ENCODE measurements at places on chromosomes 7 and 10.
A peak's percentile ranks its signal among the peaks of the same experiment; 100 is the strongest.

- no peaks in the 10 kb centered on the region for H3K27me3 ChIP-seq
- no peak for DNase-seq
- no peaks in the 10 kb centered on the region for H3K36me3 ChIP-seq
- no peak overlapping the region for H3K27ac ChIP-seq
- no peak overlapping the region for H3K4me3 ChIP-seq
These were observed 164.0 kb downstream of the NPSR1 start for GRCh38 chr7:34821932-34822558.

DNA sequence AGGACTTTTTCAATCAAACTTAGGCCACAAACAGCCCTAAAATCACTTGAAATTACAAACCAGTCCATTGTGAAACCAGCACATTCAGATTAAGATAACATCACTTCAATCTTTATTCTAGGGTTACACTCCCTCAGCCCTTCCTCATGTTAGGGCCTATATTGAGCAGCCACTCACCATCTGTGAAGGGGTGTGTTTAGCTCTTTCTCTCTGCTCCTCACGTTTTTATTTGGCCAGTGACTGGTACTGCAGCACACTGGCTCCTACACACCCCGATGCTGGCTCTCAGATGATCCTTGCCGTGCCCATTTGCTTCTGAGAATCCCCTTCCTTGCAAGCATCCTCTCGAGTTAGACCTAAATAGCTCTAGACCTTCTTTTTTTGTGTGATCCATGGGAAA, 604.5 kb downstream of the INHBA start:
- no peaks in the 10 kb centered on the region for H3K27me3 ChIP-seq
- H3K4me1 ChIP-seq, result no peaks in the 10 kb centered on the region
- H3K27ac ChIP-seq, result no peak overlapping the region

- H3K4me1 ChIP-seq, result no peaks in the 10 kb centered on the region
- H3K27me3 ChIP-seq, result no peaks in the 10 kb centered on the region
- H3K36me3 ChIP-seq, result peaks cover 8% of the 10 kb centered on the region
- no peak overlapping the region for H3K27ac ChIP-seq
- H3K4me3 ChIP-seq, result no peak overlapping the region
These were observed 144.1 kb downstream of the DLG5 start for GRCh38 chr10:77782328-77783061.

GRCh38 chr7:19009936-19010280, 107.5 kb downstream of the TWIST1 start:
- DNase-seq, result no peak
- H3K27ac ChIP-seq, result no peak overlapping the region
- H3K4me1 ChIP-seq, result peaks cover 2% of the 10 kb centered on the region
- H3K36me3 ChIP-seq, result no peaks in the 10 kb centered on the region
- peak overlapping the region; percentile 39 for H3K4me3 ChIP-seq
- H3K27me3 ChIP-seq, result no peaks in the 10 kb centered on the region

DNA sequence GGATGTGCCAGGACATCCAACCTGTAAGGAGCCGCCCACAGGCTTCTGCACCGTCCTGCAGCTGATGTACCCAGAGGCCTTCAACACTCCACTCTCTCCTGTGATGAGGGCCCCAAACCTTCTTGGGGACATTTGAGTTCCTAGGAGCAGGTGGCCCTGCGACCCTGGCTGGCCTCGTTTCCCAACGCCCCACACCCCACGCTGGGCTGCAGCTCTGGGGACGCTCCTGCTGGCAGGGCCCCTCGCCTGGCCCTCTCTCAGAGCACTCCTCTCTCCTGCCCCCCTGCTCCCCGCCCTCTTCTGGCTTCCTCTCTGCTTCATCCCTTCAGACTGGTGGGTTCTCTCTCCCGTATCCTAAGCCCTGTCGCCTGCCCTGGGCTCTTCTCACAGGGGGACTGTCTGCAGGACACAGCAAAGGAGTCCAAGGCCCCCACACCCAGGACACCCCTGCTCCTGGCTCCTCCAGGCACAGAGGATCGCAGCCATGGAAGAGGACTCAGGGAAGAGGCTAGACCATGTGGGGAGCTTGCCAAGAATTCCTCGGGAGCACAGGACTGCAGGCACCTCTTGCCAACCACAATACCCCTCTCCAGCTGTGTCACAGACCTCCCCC, 541.4 kb downstream of the TCERG1L start:
- H3K4me1 ChIP-seq, result no peaks in the 10 kb centered on the region
- H3K27ac ChIP-seq, result no peak overlapping the region
- H3K27me3 ChIP-seq, result no peaks in the 10 kb centered on the region
- H3K36me3 ChIP-seq, result no peaks in the 10 kb centered on the region
- H3K4me3 ChIP-seq, result no peak overlapping the region

DNA sequence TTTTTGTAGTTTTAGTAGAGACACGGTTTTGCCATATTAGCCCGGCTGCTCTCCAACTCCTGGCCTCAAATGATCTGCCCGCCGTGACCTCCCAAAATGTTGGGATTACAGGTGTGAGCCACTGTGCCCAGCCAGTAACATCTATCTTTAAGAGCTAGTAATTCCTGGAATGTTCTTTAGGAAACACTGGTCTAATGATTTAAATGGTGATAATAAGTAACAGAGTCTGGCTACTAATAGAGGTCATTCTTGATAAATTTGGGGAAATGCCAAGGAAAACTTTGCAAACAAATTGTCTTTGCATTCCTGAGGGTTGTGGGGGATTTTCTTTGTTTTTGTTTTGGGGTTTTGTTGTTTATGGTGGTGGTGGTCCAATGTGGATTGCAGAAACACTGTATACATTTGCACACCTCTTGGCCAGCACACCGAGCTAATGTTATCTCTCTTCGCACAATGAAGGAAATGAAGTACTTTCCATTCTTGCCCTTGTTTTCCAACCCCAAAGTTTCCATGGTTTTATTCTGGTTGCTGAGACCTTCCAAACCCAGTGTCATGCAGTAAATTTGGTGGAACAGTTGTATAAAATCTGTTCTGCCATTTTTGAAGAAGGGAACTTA, 51.3 kb upstream of the WIPF3 start:
- H3K36me3 ChIP-seq, result no peaks in the 10 kb centered on the region
- no peaks in the 10 kb centered on the region for H3K27me3 ChIP-seq
- DNase-seq, result no peak
- no peak overlapping the region for H3K4me3 ChIP-seq

- H3K4me1 ChIP-seq, result no peaks in the 10 kb centered on the region
- H3K27ac ChIP-seq, result no peak overlapping the region
- no peaks in the 10 kb centered on the region for H3K27me3 ChIP-seq
- no peak for DNase-seq
- no peak overlapping the region for H3K4me3 ChIP-seq
These were observed 1.4 kb downstream of the FXYD4 start for GRCh38 chr10:43372765-43373361.

- DNase-seq, result no peak
- H3K36me3 ChIP-seq, result no peaks in the 10 kb centered on the region
- H3K4me1 ChIP-seq, result no peaks in the 10 kb centered on the region
- no peaks in the 10 kb centered on the region for H3K27me3 ChIP-seq
These were observed 248.9 kb upstream of the LRRN3 start for GRCh38 chr7:110841840-110842545.

- no peaks in the 10 kb centered on the region for H3K36me3 ChIP-seq
- no peaks in the 10 kb centered on the region for H3K4me1 ChIP-seq
- no peak overlapping the region for H3K4me3 ChIP-seq
- DNase-seq, result no peak
- H3K27ac ChIP-seq, result no peak overlapping the region
These were observed 157.0 kb downstream of the DNAJB6 start for GRCh38 chr7:157493776-157494175.

DNA sequence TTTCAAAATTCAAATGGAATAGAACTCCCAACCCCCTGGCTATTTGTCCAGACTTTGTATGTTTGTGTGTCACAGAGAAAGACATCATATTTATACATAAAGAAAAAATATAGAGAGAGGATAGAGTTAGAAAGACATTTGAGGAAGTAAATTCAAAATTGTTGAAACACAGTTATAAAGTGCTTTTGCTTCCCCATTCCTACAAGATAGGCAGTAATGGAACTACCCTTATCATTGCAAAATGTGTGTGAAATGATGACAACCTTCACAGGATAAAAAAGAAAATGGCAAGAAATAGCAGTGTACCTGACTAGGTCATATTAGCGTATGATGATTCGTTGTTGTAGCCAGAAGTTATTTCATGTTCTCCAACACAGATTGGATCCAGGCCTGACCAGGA, 63.1 kb downstream of the FZD1 start:
- H3K4me1 ChIP-seq, result no peaks in the 10 kb centered on the region
- H3K27ac ChIP-seq, result no peak overlapping the region
- H3K4me3 ChIP-seq, result no peak overlapping the region
- DNase-seq, result no peak

DNA sequence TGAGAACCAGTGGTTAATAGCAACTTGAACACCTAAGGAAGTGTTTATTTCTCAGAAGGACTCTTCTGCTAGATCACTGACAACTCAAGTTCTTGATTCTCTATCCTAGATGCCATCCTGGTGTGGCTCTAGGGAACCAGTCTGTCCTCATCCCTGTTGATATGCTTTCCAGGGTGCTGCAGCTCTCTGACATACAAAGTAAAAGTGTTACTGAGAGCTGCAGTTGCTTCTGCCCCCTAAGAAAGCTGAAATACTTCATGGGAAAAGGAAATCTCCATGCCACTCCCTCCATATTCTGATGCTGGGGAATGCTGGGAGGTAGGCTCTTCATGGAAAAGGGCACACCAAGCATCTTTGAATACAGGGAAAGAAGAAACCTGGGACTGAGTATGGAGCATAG, 168.1 kb downstream of the KLF6 start:
- no peaks in the 10 kb centered on the region for H3K27me3 ChIP-seq
- no peak overlapping the region for H3K27ac ChIP-seq
- H3K4me1 ChIP-seq, result peaks cover 13% of the 10 kb centered on the region
- H3K4me3 ChIP-seq, result no peak overlapping the region
- no peak for DNase-seq

DNA sequence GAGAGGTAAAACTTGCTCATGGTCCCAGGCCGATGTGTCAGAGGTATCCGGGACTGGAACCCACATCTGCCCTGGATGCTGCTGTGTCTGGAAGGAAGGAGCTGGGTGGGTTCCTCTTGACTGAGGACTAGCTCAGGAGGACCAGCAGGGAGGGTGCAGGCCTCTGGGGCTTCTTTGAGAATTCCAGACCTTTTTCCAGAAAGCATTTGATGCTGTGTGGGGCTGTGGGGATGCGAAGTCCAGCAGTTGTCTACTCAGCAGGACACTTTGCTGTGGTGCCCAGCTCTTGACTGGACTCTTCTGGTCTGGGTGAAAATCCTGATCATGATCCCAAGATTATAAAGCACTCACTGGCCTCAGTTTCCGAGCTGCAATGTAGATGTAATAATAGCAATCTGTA, 1.7 kb downstream of the RAMP3 start:
- H3K4me3 ChIP-seq, result no peak overlapping the region
- no peaks in the 10 kb centered on the region for H3K27me3 ChIP-seq
- H3K27ac ChIP-seq, result no peak overlapping the region
- H3K36me3 ChIP-seq, result no peaks in the 10 kb centered on the region

- no peaks in the 10 kb centered on the region for H3K4me1 ChIP-seq
- no peaks in the 10 kb centered on the region for H3K36me3 ChIP-seq
- no peak for DNase-seq
These were observed 11.0 kb downstream of the GHRHR start for GRCh38 chr7:30974605-30975255.

DNA sequence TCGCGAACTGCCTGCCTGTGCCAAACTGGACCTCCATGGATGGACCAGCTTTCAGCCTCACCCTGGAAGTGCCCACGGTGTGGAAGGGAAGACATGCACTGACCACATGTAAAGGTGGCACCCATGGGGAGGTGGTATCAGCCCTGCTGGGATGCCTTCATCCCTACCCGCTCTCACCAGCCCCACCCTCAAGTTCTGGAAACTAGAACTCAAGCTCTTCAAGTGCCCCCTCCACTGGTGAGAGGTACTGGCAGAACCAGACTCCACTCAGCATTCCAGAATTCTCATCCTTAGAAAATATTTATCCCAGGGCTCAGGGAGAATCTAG, 5.9 kb downstream of the ZNF488 start:
- H3K4me3 ChIP-seq, result no peak overlapping the region
- no peaks in the 10 kb centered on the region for H3K36me3 ChIP-seq
- H3K4me1 ChIP-seq, result peaks cover 13% of the 10 kb centered on the region

- no peaks in the 10 kb centered on the region for H3K4me1 ChIP-seq
- DNase-seq, result no peak
- no peaks in the 10 kb centered on the region for H3K27me3 ChIP-seq
- H3K27ac ChIP-seq, result no peak overlapping the region
- no peaks in the 10 kb centered on the region for H3K36me3 ChIP-seq
These were observed 176.2 kb upstream of the NOBOX start for GRCh38 chr7:144579687-144580086.

GRCh38 chr10:90440870-90441269, 417.0 kb downstream of the HTR7 start:
- H3K36me3 ChIP-seq, result no peaks in the 10 kb centered on the region
- H3K27me3 ChIP-seq, result no peaks in the 10 kb centered on the region
- DNase-seq, result no peak
- no peaks in the 10 kb centered on the region for H3K4me1 ChIP-seq
